NCI-H1694 treated with DMSO at 0.1 percent for 48 hours (cell line): ENCODE measurements at places on chromosomes 5 and 9.
A peak's percentile ranks its signal among the peaks of the same experiment; 100 is the strongest.

DNA sequence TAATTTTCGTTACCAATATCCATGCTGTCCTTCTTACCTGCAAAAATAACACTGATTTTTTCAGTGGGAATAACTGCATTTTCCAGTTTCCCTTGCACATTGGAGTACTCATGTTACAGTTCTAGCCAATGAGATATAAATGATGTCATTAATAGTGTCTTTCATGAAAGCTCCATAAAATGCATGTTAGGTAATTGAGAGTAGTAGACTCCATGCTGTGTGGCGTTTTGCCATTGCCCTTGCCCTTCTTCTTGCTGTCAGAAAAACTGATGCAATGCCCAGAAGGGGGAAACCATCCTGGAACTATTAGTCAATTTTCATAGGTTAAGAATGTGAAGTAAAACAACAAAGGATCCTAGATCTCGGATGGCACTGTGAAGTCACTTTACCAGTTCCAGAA, 1765.3 kb downstream of the EFNA5 start:
- DNase-seq: no peak

GRCh38 chr5:178589180-178590140, 733 bp downstream of the COL23A1 start:
- peak; percentile 2 for DNase-seq

GRCh38 chr9:129497005-129497812, 123.7 kb downstream of the C9orf50 start:
- DNase-seq: peak; percentile 83

GRCh38 chr9:96048104-96048955, 172.8 kb downstream of the ERCC6L2 start:
- no peak for DNase-seq

DNA sequence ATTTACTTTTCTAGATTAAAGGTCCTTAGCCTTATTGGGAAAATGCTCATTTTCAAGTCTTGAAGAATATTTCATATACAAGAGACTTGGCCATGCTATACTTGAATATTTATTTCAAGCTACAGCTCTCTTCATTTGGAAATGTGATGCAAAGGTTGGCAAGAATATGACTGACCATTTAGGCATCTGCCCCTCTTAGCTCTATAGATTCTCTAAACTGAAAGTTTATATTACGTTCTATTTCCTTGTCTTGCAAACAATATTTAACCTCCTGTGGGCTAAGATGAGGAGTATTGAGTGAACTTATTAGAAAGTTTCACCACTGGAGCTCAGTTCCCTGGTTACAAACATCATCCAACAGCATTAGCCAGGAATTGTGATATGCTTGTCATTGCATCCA, 593.1 kb downstream of the MAT2B start:
- DNase-seq: no peak

GRCh38 chr9:84300271-84300670, 40.3 kb downstream of the SLC28A3 start:
- DNase-seq: no peak

DNA sequence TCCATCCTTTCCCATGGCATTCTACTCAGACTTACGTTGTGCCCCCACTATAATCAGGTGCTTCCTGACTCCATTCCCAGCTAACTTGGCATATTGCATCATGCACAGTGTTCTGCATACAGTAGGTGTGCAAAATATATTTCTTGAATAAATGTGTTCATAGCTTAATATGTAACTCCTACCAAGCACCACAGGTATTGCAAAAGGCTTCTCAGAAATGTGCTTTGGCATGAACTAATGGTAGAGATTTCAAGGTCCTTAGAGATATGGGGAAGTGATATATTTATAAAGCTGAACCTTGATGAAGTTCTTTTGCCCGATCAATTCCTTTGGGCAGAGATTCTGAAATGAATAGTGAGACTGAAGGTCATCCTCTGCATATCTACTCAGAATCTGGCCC, 220.4 kb downstream of the KCTD16 start:
- no peak for DNase-seq

- no peak for DNase-seq
These were observed 36.9 kb downstream of the CFAP77 start for GRCh38 chr9:132446887-132447286.

GRCh38 chr9:14014744-14015143, 299.2 kb downstream of the NFIB start:
- no peak for DNase-seq

GRCh38 chr5:6084376-6084775, 294.0 kb downstream of the MED10 start:
- DNase-seq: no peak

DNA sequence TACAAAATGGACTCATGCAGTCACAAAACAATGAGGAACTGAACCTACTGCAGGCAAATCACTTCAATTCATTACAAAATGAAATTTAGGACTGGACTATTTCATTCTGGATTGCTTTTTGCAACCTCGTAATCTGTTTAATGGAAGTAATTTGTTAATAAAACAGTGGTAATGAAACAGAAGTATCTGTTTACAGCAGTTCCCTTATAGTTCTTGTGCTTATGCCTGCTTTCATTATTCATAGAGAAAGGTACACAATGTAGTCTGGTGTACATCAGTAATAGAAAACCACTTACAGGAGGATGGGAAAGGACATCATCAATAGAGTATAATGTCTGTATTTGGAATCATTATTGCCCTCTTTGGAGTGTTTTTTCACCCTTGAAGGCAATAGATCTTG, 389.2 kb upstream of the NUDT12 start:
- no peak for DNase-seq

DNA sequence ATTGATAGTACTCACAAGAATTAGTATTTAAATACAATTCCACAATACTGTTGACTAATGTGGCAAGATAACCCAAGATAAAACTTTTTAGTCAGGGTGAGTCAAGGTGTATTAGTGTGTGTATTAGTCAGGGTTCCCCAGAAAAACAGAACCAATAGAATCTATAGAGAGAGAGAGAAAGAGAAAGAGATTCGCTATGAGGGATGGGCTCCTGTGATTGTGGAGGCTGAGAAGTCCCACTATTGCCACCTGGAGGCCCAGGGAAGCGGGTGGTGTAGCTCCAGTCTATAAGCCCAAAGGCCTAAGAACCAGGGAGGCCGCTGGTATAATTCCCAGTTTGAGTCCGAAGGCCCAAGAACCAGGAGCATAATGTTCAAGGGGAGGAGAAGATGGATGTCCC, 10.0 kb upstream of the SHISAL2B start:
- no peak for DNase-seq

- no peak for DNase-seq
These were observed 305.4 kb upstream of the NUDT12 start for GRCh38 chr5:103867857-103868598.

GRCh38 chr5:137367951-137368350, 131.2 kb downstream of the SPOCK1 start:
- no peak for DNase-seq

- DNase-seq: no peak
These were observed 181.8 kb upstream of the MVB12B start for GRCh38 chr9:126144603-126145456.

GRCh38 chr9:130990978-130991777, 17.8 kb upstream of the LAMC3 start:
- no peak for DNase-seq

- DNase-seq: no peak
These were observed 188.0 kb downstream of the ELAVL2 start for GRCh38 chr9:23638011-23638410.

DNA sequence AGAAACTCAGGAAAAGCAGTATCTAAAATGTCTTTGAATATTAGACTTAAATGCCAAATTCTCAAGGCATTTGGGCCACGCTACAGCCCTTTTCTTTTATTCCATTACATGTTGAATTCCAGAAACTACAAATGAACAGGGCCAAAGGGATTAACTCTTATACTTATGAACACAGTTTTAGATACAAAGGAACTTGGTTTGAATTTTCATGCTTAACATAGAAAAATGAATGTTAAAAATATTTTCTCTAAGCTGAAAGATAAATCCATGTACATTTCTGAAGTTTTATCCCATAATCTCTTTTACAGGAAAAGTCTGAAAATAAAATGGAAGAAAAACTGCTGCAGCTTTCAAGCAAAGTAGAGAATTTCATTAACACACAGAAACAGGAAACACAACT, 56.8 kb downstream of the FAM81B start:
- no peak for DNase-seq

- no peak for DNase-seq
These were observed 14.6 kb upstream of the STRBP start for GRCh38 chr9:123283048-123283408.

- DNase-seq: no peak
These were observed 76.7 kb downstream of the FAM170A start for GRCh38 chr5:119706049-119706448.

GRCh38 chr9:93891050-93891449, 64.1 kb downstream of the BARX1 start:
- no peak for DNase-seq

GRCh38 chr5:97224112-97224750, 41.2 kb upstream of the RIOK2 start:
- DNase-seq: no peak

DNA sequence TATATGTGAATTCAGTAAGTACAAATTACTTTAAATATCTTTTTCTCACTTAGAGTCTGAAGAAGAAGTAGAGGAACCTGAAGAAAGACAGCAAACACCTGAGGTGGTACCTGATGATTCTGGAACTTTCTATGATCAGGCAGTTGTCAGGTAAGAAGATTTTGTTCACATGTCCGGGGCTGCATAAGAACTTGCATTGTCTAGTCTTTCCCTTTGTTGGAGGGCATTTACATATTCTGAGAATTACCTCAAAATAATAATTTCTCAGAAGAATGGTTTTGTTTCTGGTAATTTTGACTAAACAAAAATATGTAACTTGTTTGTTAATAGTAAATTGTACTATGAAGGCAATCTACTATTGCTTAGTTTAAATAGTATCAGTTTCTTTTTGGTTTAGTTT, 23.7 kb downstream of the G3BP1 start:
- no peak for DNase-seq

- DNase-seq: no peak
These were observed 566 bp upstream of the ALDH7A1 start for GRCh38 chr5:126595486-126596083.

DNA sequence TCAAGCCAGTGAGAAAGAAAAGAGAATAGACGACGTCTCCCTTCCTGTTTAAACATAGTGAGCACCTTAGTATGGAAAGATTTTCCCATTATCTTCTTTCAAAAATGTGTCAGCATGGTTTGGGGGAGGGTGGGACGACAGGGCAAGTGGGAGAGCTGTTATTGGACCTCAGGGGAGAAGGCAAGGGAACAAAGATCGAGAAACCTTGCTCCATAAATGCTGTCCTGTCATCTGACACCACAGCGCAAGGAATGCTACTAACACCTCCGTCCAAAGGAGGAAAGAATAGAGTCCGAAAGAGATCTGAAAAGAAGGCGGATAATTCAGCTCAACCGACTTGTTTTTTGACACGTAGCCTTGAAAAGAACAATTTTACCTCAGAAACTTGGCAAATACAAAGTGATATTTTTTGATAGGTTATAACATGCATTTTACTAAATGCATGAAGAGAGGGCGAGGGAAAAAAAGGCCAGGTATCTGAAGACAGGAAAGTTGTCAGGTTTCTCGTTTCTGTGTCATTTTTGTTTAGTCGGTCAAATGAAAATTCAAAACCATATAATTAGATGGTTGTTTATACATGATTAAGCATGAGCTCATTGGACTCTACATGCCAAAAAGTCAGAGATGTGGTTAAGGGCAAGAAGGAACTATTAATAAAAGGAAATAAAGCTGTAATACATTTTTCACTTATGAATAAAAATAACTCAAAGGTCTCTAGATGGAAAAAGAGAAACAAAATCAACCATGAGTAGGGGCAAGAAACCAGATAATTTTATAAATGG, 155.7 kb downstream of the GLIS3 start:
- DNase-seq: no peak

DNA sequence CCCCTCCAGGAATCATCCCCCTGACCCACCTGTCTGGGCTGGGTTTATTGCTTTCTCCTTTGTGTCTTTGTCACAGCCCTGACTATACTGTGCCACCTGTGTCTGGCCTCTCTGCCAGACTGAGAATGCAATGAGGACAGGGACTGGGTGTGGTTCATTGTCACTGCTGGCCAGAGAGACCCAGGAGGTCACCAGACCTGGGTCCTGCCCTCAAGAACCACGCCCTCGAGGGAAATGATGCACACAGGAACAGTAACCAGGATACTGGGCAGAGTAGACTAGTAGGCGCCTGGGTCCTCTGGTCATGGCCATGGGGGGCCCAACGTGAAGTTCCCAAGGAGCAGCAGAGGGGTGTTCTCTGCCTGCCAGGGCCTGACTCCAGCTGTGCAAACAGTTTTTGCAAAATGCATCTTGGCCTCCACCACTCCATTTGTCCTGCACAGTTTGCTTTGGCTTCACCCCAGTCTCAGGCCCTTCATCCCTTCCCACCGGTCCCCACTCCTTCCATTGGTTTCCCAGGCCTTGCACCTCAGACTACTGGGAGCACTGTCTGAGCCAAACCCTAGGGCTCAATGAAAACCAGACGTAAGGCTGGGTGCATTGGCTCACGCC, 17.8 kb downstream of the RGS3 start:
- no peak for DNase-seq

GRCh38 chr9:75601280-75601679, 289.2 kb upstream of the PCSK5 start:
- no peak for DNase-seq

DNA sequence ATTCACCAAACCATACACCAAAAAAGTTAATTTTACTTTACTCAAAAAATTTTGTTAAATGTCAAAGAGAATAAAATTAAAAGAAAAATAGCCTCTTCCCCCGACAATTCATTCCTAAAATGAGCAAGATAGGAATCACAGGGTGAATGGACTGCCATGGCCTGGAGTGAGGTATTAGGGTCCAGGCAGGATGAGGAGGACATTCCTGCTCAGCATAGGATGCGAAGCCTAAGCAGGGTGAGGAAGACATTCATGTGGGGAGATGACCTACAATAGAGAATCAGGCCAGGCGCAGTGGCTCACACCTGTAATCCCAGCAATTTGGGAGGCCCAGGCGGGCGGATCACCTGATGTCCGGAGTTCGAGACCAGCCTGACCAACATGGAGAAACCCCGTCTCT, 8.4 kb downstream of the NUDCD2 start:
- DNase-seq: no peak

DNA sequence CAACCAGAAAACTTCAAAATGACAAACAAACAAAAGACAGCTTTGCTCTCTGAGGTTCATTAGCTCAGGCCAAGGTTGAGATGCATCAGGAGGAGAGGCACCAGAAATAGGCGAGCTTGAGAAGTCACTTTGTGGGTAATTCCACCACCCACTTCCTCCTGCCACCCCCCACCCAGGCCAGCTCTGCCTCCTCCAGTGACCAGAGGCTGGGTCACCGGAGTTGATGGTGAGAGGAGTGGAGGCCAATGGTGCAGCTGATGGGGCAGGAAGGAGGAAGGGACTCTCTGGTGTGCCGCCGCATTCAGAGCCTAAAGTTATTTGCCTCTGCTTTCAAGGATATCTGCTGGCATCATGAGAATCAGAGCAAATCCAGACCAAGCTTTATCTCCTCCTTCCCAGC, 73.8 kb upstream of the ASTN2 start:
- DNase-seq: no peak

- DNase-seq: no peak
These were observed 90.8 kb downstream of the PCDH1 start for GRCh38 chr5:141787376-141787775.

DNA sequence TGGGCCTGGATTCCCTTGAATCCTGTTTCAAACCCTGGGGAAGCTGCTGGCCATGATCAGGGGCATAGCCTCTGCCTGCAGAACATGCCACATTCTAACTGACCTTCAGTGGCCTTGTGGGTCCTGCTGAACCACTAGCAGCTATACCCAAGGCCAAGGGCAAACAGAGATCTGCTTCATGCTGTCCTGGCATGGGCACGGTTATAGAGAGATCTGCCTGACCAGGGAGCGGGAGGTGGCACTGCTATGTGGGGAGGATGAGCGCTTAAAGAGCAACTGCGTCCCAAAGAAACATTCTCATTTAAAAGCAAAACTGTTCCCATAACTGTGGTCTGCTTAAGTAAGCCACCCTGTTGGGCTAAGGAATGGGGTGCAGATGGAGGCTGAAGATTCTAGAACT, 36.5 kb upstream of the SYNPO start:
- DNase-seq: no peak
